ENCODE measurements at places on chromosomes 7 and 10.

DNA sequence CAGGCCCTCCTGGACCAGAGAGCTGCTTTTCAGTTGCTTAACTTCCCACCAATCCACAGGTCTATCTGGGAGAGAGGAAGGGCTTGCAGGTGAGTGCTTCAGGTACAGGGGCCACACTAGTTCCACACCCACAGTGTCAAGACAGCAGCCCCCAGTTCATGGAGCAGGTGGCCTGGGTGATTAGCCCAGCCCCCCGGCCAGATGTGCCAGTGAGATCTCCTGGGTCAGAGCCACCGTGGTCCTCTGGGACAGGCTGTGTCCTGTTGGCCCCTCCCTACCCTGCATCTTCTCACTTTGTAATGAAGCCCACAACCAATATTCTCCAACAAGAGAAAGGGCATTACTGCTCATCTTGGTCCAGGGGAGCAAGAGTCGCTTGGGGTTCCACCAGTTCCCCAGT lies 30.6 kb downstream of the DRGX start:
- DNase-seq: no peak

DNA sequence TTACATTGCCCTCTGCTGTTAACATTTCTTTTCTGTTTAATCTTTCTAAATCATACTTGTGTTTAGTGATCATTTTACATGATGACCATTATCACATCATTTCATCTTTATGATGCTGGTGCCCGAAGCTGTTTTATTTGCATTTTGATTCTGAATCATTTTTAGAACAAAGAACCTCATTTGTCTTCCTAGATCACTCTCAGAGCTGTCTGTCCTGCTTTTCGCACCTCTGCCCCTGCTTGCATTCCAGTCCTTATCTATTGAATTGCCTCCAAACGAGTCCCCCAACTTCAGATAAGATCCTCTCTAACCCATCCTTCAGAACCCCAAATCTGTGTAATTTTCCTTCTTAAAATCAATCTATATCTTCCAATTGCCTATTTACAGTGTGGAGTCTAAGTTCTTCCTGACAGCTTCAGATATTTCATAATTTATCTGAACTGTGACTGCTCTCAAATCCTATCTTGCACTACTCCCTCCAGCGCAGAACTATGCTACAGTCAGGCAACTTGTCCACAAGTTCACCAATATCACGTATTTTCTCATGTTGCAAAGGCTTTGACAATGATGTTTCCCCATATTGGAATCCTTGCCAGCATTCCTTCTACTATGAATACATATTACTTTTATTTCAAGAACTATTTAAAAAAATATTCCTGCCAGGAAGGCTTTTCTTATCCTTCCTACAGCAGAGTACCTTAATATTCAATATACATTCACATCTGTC lies 346.5 kb upstream of the CACNA2D1 start:
- DNase-seq: no peak

GRCh38 chr10:122293156-122293960 lies 22.3 kb downstream of the BTBD16 start:
- no peak for DNase-seq

- no peak for DNase-seq
Observed at GRCh38 chr10:99975942-99976809, 33.6 kb downstream of the DNMBP start.

DNA sequence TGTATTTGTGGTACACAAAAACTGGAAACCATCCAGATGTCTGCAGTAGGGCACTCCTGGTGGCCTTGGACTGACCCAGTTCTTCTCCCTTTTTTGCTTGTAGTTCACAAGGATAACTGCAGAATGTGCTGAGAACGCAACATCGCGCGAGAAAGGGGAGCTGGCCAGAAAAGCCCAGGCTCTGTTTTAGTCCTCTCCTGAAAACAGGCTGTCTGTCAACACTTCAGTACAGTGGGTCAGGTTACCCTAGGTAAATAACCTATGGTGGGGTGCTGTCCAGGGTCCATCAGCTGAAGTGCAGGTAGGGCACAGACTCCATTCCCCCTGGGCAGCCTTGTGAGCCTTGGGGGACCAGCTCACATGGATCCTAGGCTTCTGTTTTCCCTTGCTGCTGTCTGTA lies 495.8 kb downstream of the MDFIC start:
- DNase-seq: no peak

DNA sequence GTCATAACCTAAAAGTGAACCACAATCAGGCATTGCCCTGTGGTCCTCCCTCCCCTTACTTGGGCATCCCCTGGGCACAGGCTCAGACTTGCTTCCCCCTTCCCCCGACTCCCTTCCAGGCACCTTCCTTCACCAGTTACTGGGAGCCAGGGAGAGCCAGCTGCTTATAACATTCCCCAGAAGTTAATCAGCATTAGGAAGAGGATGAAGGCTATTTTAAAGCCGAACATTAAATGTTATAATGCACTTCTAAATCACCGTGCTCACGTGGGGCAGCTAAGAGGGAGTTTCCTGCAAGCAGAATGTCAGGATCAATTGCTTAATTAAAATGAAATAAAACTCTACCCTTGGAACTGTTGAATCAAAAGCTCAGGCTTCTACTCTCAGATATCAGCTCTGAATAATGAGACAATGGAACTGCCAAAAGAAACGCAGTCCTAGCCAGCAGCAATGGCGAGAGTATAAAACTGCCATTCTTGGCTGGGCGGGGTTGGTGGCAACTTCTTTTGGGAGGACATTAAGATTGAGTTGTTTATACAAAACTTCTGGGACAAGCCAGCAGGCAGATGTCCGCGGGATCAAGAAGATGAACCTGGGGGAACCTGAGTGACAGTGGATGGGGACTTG lies 169.5 kb downstream of the FANK1 start:
- DNase-seq: peak; percentile 83

GRCh38 chr10:89025453-89025852 lies 34.9 kb downstream of the FAS start:
- DNase-seq: no peak
